Suprapubic skin (tissue), 4 donors: ENCODE measurements at places on chromosomes 16 and 17. TPM values are rescaled to one million over a fixed set of nuclear protein-coding genes. Genes with fewer than 3 reads are reported as not detected.

HEATR9 gene
- total RNA-seq: not detected

LITAFD gene
- total RNA-seq: not detected

GRCh38 chr16:31080035-31080629 lies 5.9 kb downstream of the ZNF646 start:
- no peak for DNase-seq

- DNase-seq: no peak
These were observed 33.9 kb upstream of the ICAM2 start for GRCh38 chr17:64054304-64054703.

DNA sequence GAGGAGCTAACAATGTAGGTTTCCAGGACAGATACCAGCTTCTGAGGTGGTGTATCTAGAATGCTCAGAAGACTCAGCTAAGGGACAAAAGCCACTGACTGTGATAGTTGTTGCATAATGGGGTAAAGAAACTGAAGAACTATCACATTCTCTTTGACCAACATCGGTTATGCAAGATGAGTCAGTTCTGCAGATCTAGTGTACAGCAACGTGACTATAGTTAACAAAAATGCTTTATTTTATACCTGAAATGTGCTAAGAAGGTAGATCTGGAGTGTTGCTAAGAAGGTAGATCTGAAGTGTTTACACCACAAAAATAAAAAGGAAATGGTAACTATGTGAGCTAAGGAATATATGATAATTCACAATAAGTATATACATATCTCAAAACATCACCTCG lies 2.5 kb downstream of the KRTAP9-6 start:
- DNase-seq: no peak

DNA sequence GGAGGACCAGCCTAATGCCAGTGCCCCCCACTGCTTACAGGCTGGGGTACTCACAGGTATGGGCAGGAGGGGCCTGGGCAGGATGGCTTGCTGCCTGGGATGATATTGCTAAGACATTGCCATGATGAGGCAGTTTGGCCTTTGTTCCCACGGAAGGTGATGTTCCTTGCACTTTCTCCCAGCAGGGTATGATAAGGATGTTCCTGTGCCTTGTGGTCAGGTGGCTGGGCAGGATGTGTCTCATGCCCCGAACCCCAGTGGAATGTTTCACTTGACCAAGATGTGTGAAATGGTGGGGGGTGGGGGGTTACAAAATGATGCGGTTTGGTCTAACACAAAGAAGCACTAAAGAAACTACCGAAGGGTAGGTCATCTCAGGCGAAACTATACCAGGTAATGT lies 337.8 kb upstream of the ZFHX3 start:
- no peak for DNase-seq

GRCh38 chr17:81159611-81160265 lies 5.6 kb upstream of the PVALEF start:
- no peak for DNase-seq

DNA sequence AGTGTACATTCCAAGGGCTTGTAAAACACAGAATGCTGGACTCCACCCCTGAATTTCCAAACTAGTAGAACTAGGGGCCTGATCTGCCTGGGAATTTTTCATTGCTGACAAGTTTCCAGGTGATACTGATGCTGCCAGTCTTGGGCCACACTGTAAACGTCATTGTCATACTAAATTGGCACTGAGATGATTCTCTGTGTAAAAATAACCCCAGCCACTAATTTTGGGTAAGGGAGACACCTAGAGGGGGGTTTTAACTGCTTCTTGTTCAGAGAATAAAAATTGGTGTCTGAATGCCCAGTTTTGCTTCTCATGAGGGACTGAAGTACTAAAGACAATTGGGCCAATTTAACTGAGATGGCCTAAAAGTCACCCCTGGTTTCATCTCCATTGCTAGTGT lies 5.0 kb upstream of the CDH13 start:
- no peak for DNase-seq

DNA sequence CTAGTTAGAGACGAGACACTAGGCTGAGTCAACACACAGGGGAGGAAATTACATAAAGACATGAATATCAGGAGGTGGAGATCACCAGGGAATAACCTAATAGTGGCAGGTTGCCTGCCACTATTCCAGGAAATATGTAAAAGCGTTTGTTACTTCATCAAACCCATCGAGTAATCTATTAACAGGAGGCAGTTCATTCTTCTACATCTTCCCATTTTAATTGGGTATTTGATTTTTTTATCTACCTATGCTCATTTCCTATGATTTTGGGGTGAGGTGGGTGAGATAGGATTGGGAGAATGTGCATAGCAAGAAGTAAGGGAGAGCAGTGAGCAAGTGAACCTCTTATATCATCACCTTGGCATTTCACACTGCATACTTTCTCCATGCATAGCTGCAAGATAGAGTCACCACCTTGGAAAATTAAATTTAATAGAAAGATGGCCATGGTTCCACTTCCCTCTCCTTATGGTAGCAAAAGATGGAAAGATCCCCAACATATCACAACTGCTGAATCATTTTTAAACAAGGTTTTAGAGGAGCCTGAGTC lies 312.2 kb downstream of the TMEM114 start:
- no peak for DNase-seq
